Muscle of back (tissue), 13 donors: ENCODE measurements at places on chromosomes 3 and 15.

DNA sequence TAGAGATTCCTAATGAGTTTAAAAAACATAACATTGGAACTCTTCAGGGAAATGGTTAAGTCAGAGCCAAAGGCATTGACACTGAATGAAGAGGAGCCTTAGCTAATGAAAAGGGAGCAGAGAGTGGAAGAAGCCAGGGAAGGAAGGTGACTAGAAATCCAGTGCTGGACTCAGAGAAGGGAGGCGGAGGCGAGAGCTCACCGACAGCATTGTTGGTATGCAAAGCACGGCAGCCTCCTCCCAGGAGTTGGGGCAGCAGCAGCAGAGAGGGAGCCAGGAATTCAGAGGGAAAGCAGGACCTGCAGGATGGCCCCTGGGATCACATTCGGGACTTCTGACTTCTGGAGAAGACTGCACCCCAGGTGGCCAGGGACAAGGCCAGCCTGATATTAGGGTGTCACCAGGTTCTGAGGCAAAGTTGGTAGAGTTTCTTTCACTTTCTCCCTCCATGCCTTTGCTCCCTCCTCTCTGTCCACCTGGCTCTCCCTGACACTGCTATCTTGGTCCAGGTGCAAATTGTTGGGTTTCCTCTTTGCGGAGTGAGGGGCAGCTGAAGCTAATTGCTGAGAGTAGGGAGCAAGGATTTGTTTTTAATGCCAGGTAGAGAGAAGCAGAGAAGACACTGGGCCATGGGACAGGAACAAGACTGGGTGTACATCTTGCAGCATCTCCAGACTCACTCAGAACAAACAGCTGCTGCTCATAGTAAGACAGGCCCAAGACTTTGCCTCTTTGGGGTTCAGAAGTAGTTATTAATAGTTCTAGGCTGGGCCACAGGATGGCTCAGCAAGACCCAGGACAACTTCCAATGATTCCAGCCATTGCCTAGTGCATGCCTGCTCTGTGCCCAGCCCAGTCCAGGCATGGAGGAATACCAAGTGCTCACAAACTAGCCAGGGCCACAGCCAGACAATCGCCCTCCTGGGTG is 157.9 kb downstream of the TLE3 start:
- no peak for DNase-seq

GRCh38 chr3:126025862-126026261 is 56.9 kb downstream of the ROPN1B start:
- DNase-seq = no peak

- no peak for DNase-seq
These were observed 356.3 kb upstream of the PROK2 start for GRCh38 chr3:72141264-72141663.

DNA sequence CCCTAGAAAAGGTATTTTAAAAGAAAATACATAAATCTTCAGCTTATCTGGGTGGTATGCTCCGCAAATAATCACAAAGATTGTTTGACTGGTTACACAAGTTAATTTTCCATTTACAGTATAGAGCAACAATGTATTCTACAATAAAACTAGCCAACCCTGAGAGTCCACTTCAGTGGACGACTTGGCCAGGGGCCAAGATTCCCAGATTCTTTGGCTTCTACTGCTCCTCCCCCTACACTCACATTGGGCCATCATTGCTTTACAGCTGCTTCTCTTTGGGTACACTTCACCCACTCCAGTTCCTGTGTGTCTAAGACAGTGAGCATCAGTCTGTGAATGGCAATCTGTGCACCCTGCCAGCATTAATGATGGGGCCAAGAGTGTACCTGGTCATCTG is 17.2 kb upstream of the PRICKLE2 start:
- no peak for DNase-seq

GRCh38 chr15:57036352-57036751 is 117.9 kb downstream of the TCF12 start:
- no peak for DNase-seq
